ENCODE measurements at places on chromosomes 16 and 17.

DNA sequence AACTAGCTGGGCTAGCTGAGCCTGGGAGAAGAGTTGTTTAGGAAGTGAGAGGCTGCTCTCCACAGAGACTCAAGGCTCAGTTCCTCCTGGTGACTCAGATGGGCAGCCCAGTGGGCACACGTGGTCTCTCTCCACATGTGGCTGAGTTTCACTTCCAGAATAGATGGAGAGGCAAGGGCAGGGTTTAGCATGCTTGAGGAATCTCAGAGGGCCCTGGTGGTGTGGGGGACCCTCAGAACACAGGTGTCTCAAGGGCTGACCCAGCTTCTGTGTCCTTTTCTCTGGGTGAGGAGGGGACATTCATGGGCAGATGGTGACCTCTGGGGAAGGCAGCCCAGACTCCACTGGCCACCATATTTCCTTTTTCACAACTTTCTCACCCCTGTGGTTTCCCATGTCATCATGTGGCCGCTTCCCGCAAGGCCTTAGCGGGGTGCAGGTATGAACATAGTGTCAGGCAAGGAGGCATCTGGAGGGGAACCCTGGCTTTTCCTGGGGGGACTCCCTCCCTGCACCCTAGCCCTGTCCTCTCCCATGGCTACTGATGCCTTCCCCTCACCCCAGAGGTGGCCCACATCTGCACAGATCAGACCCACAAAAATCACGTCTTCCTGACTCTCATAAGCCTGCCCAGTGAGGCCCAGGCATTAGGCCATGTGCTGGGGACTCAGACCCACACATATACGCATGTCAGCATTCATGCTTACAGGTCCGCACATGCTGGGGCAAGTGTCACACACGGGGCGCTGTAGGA, 3.3 kb downstream of the GRN start:
- DNase-seq, result no peak

- DNase-seq, result no peak
These were observed 5.0 kb upstream of the ADGRG1 start for GRCh38 chr16:57623251-57624043.

DNA sequence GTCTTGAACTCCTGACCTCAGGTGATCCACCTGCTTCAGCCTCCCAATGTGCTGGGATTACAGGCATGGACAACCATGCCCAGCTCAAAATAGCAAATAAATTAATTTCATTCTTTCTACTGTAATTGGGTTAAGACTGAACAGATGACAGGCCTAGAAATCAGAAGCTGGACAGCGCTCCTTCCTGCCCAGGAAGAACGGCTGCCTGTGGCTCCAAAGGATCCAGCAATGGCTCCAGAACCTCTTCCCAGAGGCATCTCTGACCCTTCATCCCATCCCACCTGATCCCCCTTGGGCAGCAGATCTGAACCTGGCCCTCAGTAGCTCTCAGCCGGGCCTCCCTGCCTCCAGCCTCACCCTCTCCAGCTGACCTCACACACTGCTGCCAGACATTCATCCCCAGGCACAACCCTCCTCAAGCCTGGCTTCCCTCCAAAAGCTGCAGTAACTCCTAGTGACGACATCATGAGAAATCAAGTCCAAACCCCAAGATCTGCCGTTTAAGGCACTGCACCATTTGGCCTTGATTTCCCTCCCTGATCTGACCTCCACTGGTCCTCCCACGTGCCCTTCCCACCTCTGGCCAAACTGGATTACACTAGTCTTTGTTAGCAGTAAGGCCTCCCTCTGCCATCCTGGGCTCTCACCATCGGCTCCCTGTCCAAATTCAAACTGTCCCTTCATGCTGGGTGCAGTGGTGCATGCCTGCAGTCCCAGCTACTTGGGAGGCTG, 3.1 kb upstream of the MIF4GD start:
- DNase-seq, result no peak

- no peak for DNase-seq
These were observed 41.7 kb upstream of the JPH3 start for GRCh38 chr16:87560428-87561199.

GRCh38 chr16:87707097-87707496, 58.7 kb downstream of the KLHDC4 start:
- DNase-seq, result no peak

GRCh38 chr17:65201331-65201730, 64.2 kb downstream of the RGS9 start:
- DNase-seq, result no peak

DNA sequence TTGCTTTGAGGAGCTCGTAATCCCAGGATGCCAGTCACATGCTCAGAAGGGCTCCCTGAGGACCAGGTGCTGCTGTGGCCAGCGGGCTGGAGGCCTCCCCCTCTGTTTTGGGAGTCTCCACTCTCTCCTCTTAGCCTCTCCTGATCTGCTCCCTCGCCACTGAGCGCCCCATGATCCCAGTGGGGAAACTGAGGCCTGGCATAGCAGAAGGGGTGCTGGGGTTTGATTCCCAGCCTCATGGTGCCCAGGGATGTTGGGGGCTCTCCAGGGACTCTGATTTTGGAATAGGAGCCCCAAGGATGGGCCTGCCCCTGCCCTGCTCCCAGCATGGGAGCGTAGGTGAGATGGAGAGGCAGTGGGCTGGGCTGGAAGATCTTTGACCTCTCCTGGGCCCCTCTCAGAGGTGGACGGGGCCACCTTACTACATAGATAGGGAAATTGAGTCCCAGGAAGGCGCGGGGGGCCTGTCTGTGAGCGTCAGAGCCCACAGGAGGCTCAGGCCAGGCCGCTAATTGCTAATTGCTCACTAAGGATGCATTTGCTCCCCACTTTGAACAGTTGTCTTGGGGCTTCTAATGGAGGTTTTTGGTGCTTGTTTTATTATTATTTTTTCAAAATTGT, 525 bp upstream of the ADCY7 start:
- no peak for DNase-seq

- DNase-seq, result no peak
These were observed 47.6 kb downstream of the HS3ST2 start for GRCh38 chr16:22861580-22861979.

- no peak for DNase-seq
These were observed 33.1 kb upstream of the PHB1 start for GRCh38 chr17:49447628-49448302.

DNA sequence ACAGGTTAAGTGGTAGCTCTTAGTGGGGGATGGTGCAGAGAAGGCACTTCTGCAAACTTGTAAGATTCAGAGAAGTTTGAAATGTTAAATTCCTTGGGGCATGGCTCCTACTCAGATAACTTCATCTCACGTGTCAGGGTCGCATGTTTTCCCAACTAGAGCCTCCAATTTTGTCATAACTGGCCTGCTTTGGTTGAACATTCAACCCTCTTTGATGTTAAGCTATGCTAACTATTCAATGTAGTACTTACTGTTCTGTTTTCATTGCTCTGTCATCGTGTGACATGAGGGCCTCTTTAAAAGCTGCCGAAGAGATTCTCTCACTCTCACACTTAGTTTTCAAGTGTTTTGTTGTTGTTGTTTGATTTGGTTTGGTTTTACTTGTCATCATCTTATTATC, 280.8 kb downstream of the CDH11 start:
- DNase-seq, result no peak

GRCh38 chr17:50423553-50424159, 2.4 kb upstream of the ACSF2 start:
- peak; percentile 27 for DNase-seq

DNA sequence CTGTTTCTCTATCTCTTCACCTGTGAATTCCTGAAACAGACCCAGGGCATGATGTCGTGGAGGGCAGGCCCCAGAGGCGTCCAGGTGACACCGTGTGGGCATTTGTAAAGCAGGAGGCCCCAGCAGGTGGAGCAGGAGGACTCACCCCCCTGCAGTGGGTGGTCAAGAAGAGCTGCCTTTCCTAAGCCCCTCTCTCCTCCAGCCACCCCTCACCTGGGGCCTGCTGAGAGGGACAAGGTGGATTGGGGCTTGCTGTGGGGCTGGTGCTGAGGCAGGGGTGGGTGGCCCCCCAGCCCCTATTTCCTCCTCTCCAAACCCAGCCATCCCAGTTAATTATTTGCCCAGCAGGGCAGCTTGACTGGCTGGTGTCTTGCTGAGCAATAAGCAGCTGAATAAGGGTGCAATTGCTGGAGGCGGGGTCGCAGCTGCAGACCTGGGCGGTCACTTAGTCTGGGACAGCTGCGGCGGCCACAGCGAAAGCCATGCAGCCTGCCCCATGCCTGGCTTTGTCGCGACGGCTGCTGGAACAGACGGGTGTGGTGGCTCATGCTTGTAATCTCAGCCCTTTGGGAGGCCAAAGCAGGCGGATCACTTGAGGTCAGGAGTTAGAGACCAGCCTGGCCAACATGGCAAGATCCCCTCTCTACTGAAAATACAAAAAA, 56.4 kb downstream of the JPH3 start:
- no peak for DNase-seq

DNA sequence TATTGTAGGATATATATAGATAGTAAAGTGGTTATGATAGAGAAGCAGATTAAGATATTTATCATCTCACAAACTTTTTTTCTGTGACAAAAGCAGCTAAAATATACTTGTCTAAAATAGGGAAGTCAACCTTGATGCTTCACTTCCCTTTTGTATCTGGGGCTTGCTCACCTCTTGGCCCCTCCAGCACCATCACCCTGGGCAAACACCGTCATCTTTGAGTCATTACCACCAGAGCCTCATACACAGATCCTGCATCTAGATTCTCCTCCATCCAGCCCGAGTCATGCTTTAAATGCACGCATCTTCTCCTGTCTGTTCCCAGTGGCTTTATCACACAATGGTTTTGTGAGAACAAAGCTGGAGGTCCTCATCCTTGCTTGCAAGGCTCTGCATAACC, 1062.7 kb upstream of the EEF2KMT start:
- DNase-seq, result no peak

DNA sequence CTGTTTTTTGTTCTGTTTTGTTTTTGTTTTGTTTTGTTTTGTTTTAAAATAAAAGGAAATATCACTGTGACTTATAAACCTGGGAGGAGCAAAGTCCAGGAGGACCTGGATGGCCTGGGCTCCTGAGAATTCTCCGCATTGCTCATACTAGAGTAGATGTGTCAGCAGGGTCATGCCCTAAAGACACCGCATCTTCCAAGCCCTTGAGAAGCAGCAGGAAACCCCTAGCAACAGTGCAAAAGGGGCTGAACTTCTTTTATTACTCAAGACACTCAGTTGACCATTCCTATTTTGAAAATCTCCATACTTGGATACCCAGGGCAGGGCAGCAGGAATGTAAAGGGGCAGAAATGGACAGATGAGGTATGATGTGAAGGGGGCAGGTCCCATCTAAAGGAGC, 51.8 kb downstream of the SYT17 start:
- no peak for DNase-seq

DNA sequence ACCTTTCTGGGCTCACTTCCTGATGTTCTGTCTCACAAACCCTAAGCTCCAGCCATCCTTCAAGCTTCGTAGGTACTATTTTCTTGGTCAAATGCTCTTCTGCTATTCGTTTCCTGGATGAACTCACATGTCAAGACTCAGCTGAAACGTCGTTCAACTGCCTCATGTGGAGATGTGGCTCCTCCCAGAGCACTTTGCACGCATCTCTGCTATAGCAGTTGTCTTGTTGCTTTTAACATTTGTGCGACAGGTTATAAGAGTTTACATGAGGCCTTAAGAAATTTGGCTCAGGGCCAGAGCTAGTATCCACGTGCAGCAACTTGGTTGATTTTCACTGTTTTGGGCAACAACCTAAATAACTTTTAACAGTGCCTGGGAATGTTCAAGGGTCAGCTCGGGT, 2.8 kb upstream of the KRT40 start:
- no peak for DNase-seq
